Stimulated activated CD4-positive, alpha-beta T cell treated with anti-CD3 and anti-CD28 coated beads, Interleukin-1b, Interleukin-23, amount 100 ng/mL, for 1 hour (primary cell): ENCODE measurements at places on chromosomes 6 and 20.

DNA sequence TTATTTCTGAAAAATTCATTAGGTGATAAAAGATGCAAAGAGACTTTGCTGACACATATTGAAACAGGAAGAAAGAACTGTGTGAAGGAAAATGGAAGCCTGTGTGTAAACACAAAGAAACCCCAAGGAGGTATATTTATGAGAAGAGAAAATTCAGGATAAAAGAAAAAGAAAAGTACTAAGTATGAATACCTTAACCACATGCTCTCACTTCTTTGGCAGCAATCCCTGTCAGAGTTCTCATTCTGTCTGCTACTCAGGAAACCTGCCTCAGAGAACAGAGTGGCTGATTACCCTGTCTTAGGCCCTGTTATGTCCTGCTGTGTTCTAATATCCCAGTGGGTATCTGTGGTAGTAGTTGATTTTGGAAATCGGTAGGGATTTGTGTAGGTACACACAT, 457.9 kb downstream of the TBC1D32 start:
- no peak for DNase-seq

DNA sequence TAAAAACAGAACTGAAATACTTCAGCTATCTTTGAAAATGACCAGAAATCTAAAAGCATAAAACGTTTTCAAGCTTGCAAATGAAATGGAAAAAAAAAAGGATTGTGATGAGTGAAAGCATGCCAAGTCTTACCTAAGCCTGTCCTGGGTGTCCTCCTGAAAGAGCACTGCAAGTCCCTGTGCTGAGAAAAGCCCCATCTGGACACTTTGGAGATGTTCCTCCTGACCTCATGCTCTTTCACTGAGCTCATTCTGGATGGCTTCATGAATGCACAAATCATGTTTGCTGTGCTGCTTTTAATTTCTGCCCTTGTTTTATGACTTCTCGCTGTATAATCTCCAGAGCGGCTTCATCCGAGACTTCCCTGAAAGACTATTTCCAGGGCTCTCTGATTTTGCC, 136.0 kb downstream of the SOD2 start:
- DNase-seq: no peak

DNA sequence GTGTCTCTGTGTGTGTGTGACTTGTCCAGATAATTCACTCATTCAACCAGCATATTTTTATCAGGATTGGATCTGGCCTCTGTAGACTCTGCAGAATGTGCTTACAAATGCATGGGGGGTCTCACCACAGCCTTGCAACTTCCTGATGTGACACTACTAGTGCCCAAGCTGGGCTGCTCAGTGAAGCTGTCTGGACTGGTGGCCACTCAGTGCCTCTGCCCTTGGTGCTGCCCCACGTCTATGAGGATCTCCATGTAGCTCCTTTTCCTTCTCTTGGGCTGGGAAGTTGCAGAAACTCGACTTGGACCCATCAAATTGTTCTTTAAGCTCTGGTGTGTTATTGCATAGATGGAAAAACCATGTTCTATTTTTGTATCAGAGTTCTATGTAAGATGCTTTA, 75.8 kb downstream of the NRN1 start:
- no peak for DNase-seq

DNA sequence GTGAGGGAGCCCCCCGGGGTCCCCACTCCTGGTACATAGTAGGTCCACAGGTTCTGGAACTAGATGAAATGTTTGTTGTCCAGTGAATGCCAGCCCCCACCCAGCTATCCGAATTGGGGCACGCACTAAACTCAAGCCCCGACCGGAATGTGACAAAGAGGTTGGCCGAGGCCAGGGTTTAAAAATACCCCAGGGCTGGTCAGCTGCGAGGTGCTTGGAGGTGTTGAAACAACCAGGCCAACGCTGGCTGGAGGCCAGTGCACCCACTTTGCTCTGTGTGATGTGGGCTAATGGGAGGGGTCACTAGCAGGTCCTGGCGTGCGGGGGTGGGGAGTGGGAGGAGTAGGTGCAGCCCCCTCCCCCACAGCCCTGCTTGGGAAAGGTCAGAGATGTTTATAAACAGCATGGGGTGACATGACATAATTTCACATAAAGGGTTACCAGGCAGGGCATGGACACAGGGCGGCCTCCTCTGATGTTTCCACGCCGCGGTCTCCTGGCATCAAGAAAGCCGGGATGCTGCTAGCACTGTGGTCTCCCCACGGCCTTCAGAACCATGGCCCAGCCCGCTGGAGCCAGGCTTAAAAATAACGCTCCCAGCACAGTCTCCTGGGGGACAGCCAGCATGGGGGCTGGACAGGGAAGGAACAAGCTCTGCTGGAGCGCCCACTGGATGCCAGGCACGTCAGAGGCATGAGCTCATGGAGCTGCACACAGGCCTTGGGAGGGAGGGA, 111.2 kb upstream of the PTPN1 start:
- DNase-seq: no peak

GRCh38 chr6:111597291-111598086, 8.2 kb downstream of the TRAF3IP2 start:
- no peak for DNase-seq

- peak; percentile 29 for DNase-seq
Measured at GRCh38 chr6:21914121-21914973, 320.8 kb downstream of the SOX4 start.

DNA sequence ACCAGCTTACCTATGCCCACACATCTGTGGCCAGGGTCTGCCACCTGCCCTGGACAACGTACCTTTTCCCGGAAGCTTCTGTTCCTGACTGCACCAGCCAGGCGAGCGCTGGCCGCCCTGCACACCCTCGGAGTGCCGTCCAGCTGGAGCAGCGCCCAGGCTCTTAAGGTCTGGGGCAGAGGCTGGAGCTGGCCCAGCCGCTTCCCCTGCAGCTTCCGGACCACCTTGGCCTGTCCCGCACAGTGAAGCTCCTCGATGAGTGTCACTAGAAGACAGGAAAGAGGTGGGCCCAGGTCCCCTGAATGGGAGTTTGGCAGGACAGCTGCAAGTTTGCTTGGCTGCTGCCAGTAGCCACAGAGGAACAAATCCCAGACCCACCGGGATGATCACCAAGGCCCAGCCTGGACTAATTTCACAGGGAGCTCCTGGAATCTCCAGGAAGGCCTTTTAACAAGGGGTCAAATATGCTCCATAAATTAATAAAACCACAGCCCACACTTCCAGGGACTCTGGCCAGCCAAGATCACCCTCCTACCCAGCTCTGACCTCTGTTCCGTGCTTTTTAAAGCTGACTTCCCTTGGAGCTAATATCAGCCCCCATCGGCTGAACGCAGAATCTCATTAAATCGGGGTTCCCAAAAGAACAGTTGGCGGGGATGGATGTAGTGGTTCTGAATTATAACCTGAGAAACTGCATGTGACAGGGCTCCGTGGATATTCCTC, 82.3 kb downstream of the PTPN1 start:
- no peak for DNase-seq

DNA sequence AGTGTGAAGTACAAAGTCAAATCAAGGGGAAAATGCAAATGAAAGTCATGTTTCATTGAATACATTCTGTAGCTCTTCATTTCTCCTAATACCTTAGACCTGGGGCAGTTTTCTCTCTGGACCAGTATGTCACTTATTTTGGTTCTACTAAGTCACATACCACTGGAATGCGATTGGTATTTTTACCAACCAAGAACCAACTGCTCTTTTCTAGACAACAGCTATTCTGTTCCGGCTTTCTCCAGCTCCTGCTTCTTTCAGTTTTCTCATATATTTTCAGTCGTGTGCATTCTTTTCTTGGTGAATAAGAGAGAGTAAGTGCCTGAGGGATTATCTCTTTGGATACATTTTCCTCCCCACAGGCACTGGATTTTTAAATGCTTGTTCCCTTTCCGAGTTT, 39.2 kb upstream of the SPACA1 start:
- no peak for DNase-seq

- DNase-seq: no peak
Measured at GRCh38 chr20:7798176-7798575, 142.1 kb downstream of the HAO1 start.

GRCh38 chr20:7113577-7114466, 346.3 kb downstream of the BMP2 start:
- DNase-seq: no peak

DNA sequence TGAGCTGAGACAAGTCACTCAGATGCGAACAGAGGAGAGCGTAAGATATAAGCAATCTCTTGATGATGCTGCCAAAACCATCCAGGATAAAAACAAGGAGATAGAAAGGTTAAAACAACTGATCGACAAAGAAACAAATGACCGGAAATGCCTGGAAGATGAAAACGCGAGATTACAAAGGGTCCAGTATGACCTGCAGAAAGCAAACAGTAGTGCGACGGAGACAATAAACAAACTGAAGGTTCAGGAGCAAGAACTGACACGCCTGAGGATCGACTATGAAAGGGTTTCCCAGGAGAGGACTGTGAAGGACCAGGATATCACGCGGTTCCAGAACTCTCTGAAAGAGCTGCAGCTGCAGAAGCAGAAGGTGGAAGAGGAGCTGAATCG, 9.5 kb upstream of the SNRNP48 start:
- DNase-seq: no peak

GRCh38 chr20:33995053-33995831, 1.5 kb downstream of the RALY start:
- no peak for DNase-seq

- no peak for DNase-seq
Measured at GRCh38 chr6:145272246-145272645, 463.1 kb downstream of the EPM2A start.

DNA sequence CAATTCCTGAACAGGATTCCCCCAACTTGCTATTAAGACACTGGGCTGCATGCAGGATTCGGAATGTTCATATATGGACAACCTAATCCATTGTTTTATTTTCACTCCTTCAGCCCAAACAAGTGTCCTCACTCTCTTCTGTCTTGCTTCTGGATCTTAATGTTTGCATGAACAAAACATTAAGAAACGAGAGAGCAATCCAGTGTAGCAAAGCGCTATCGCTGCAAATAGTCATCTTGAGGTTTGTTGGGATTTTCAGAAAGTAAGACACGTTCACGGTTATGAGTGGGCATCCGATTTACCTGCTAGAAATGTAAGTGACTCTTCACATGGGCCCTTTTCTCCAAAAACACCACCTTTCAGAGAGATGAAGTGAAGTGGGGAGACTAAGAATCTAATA, 156.4 kb downstream of the MBOAT1 start:
- no peak for DNase-seq

DNA sequence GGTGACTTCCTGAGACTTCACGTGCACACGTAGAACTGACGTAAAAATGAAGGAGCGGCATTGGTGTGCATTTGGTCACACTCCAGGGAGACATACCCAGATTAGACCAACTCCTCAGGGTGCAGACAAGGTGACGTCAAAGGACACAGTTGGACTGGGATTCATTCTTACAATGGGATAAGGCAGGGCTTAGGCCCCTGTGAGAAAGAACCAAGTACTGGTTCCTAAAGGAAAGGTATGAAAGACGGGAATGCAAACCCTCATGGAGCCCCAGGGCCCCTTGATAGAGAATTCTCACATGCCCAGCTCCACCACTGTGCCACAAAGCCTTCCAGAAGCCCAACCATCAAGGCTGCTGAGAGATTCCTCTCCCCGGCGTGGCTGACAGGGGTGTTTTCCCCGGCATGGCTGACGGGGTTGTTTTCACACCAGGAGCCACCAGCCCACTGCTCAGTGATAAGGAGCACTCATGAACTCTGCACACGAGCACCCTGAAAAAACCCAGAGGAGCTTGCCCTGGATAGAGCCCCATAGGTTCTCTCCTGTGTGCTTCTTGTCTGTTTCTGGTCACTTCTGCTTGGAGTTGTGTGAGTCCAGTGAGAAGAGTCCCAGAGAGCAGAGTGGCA, 90.1 kb downstream of the CAP2 start:
- DNase-seq: no peak

GRCh38 chr6:144150710-144151657, 667 bp downstream of the STX11 start:
- peak; percentile 24 for DNase-seq
